AG04449 (cell line): ENCODE measurements at places on chromosomes 5 and 9.

GRCh38 chr5:127396490-127397155 is 106.0 kb downstream of the MEGF10 start:
- no peak for DNase-seq

DNA sequence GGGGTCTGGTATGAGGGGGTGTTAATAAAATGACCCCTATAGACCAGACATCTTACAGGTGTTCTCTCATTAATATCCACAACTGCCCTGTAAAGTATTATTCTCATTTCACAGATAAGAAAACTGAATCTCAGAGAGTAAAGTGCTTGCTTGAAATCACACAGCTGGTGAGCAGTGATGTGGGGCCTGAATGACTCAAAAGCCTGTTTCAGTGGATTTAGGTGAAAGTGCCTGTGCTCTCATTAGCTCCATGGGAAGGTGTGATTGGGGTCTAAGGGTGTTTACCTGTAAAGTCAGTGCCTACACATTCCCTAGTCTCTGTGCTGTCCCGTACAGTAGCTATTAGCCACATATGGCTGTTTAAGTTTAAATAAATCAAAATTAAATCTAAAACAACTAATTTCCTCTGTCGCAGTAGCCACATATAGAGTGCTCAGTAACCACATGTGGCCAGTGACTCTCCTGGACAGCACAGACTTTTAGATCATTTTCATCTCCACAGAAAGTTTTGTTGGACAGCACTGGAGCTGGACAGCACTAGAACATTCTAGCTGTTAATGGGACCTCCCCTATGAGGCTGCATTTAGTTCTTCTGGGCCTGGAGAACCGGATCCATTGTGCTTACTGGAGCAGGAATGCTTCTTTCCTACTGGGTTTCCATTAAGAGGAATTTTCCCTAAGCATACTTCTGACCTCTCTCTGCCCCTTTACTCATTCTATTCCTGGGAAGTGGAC is 52.5 kb upstream of the SEMA6A start:
- no peak for DNase-seq

- DNase-seq: no peak
These were observed 16.3 kb downstream of the MAPKAP1 start for GRCh38 chr9:125690679-125691078.

GRCh38 chr5:104347119-104347708 is 784.6 kb upstream of the NUDT12 start:
- DNase-seq: no peak

DNA sequence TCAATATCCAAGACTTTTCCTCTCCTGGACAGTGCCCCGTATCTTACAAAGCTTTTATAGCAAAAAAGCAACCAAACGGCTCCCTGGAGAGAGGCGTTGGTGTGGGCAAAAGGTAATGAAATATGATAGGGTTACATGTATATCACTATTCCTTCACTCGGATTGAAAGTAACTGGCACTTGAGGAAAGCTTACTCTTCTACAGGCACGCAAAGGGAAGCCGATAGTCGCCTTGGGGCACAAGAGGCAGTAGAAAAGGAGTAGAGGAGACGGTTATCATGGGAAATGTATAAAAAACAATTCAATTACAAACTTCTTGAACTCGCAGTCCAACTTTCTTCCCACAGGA is 1.1 kb downstream of the DIAPH1 start:
- DNase-seq: no peak

GRCh38 chr5:21063146-21063545 is 1075.1 kb upstream of the CDH18 start:
- DNase-seq: no peak

DNA sequence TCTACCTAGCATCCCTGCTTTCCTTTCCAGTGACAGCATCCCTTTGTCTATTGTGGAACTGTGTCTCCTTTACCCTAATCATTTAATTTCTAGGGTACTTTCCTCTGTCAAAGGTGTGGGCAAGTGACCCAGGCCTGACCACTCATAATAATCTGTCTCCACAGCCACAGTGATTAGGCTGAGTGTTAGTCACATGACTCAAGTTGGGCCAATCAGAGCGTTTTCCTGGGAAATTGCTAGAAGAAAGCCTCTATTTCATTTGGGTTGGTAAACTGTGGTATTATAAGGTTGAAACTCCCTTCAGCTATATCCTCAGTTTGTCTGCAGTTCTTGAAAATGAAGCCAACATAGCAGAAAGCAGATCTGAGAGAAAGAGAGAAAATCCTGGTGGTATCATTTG is 14.2 kb upstream of the AP3B1 start:
- DNase-seq: no peak

GRCh38 chr5:149537374-149537975 is 13.8 kb downstream of the CSNK1A1 start:
- DNase-seq: no peak
